ENCODE measurements at places on chromosomes 6 and 20.

GRCh38 chr20:1345030-1345755, 16.3 kb upstream of the SDCBP2 start:
- peak; percentile 2 for DNase-seq

DNA sequence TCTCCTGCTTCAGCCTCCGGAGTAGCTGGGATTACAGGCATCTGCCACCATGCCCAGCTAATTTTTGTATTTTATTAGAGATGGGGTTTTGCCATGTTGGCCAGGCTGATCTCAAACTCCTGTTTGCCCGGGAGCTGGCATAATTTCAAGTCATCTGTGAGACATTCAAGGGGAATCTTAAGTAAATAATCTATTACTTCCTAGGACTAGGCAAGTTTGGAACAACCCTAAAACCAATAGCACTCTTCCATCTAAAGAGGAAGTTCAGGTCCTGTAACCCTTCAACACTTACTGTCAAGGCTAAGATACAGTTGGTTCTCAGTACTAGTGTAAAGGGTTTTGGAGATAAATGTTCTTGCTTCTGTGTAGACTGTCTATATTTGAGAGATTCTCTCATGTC, 267.8 kb upstream of the IRAK1BP1 start:
- no peak for DNase-seq

- DNase-seq: no peak
Measured at GRCh38 chr20:2363187-2363586, 17.5 kb upstream of the TGM6 start.

DNA sequence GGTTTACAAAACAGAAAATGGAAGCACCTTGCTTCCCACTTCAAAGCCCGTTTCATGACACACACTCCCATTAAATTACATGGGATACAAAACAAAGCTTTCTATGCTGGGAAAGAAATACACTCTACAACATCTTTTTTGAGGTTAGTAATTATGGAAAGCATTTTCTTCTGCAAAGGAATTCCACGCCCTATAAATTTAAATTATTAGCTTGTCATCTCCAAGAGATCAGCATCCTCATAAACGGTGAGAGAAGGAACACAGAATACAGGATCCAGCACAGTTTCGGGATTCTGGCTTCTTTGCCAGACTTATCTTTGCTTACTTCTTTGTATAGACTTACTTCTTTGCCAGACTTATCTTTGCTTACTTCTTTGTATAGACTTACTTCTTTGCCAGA, 1.3 kb upstream of the SMPDL3A start:
- no peak for DNase-seq

All from activated CD4-positive, alpha-beta T cell treated with anti-CD3 and anti-CD28 coated beads, Interleukin-2, amount 50 U/mL, for 48 hours (primary cell).